ENCODE measurements at places on chromosomes 11 and 22.

GRCh38 chr11:60941371-60942119 lies 10.4 kb downstream of the SLC15A3 start:
- DNase-seq = no peak

GRCh38 chr22:39341179-39341578 lies 8.6 kb upstream of the SYNGR1 start:
- no peak for DNase-seq

DNA sequence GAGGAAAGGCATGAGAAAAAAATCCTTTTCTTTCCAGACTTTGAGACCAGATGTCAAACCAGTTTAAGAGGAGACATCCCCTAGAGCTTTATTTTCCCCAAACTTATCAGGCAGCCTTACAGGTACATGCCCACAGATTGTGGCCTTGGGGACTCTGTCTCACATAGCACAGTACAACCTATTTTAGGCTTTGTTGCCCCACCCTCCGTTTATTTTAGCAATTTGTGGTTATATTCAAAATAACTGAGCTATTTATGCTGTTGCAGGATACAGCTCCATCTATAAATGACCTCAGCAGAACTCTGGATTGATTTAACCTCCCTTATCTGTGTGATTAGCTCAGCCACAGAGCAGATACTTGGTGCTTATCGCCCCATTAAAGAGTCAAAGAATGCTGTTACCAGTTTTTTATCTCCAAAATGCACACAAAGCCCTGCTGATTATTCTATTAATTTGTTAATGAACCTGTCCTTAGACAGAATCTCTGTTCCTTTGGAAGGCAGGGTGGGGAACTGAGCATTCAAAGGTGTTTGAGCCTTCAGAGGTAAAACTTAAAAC lies 525.2 kb downstream of the OPCML start:
- no peak for DNase-seq

GRCh38 chr22:39707816-39708215 lies 137.3 kb downstream of the CACNA1I start:
- DNase-seq = no peak

- DNase-seq = no peak
Measured at GRCh38 chr11:88188251-88188931, 13.1 kb upstream of the RAB38 start.

- DNase-seq = peak; percentile 38
Measured at GRCh38 chr22:22156716-22157347, 87.8 kb upstream of the VPREB1 start.

DNA sequence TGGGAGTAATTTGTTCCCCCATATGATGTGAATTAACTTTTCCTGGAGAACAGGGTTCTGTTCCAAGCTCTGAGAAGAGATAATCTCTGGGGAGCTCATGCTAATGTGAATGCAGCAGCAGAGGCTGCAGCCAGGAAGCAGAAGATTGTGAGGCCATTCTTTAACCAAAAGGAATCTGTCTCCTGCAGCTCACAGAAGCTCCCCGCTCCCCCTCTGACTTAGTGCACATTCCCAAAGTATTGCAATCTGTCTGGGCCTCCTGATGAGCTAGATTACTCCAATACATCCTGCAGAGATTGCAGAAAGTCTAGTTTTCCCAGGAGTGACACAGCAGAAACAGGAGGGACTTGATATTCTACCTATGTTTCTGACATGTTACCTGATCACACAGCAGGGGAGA lies 420.6 kb upstream of the FAT3 start:
- no peak for DNase-seq

DNA sequence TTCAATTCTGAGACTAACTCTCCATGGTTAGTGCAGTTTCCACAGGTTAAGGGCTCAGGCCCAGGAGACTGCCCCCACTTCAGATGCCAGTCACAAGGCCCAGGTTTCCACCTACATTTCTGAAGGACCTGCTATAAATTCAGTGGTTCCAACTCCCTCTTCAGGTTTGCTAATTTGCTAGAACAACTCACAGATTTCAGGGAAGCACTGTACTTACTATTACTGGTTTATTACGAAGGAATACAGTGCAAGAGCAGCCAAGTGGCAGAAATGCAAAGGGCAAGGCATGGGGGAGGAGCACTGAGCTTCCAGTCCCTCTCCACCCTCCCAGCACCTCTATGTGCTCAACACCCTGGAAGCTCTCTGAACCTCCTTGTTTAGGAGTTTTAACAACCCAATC lies 39.3 kb upstream of the SPON1 start:
- DNase-seq = no peak
